Inflammatory macrophage treated with lipopolysaccharide for 1 hour (primary cell): ENCODE measurements at places on chromosomes 6 and 20.

- DNase-seq = no peak
Observed at GRCh38 chr6:130945401-130945919, 117.6 kb downstream of the EPB41L2 start.

- no peak for DNase-seq
Observed at GRCh38 chr6:128964233-128964755, 81.4 kb downstream of the LAMA2 start.

DNA sequence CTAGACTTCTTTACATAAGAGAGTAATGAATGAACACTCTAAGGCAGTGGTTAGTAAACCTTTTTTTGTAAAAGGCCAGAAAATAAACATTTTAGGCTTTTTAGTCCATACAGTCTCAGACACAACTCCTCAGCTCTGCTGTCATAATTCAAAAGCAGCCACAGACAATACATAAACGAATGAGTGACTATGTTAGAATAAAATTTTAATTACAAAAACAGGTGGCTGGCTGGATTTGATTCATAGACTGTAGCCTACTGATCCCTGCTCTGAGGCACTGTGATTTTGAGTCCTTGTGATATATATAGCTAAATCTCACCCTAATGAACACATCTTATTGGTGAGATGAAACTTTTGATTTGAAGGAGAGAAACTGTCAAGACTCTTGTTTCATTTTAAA, 155.1 kb downstream of the AIG1 start:
- DNase-seq = no peak

- no peak for DNase-seq
Observed at GRCh38 chr6:41935193-41935574, 6.4 kb downstream of the CCND3 start.

GRCh38 chr6:80170433-80170832, 64.0 kb downstream of the BCKDHB start:
- DNase-seq = no peak

DNA sequence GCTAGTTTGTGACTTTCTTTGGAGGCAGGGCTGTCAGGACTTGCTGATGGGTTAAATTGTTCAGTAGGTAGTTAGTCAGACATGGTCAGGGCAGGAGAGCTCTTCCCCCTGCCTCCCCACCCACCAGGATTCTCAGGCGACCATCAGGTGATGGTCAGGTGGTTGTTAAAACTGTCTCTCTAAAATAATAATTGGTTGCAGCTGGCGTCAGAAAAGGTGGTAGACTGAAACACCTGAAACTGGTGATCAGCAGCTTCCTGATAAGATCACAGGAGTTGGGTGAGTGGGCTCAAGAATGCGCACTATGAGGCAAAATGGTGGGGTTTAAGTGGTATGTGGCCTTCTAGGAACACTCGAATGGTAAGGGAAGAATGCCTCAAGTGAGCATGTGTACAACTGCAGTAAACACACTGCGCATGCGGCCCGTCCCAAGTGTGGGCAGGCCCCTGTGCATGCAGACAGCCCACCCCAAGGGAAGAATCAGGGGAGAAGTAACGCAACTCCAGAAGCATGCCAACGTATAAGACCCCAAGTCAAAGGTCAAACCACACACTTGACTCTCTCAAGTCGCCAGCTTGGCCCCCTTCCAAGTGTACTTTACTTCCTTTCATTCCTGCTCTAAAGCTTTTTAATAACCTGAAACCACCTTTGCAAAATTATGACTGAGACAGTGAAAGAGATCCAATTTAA, 7.9 kb upstream of the BLCAP start:
- no peak for DNase-seq

GRCh38 chr6:151425561-151425960, 26.4 kb downstream of the RMND1 start:
- DNase-seq = no peak

- DNase-seq = no peak
Observed at GRCh38 chr6:123420512-123420911, 216.2 kb downstream of the TRDN start.
